ENCODE measurements at places on chromosomes 11 and 22.

DNA sequence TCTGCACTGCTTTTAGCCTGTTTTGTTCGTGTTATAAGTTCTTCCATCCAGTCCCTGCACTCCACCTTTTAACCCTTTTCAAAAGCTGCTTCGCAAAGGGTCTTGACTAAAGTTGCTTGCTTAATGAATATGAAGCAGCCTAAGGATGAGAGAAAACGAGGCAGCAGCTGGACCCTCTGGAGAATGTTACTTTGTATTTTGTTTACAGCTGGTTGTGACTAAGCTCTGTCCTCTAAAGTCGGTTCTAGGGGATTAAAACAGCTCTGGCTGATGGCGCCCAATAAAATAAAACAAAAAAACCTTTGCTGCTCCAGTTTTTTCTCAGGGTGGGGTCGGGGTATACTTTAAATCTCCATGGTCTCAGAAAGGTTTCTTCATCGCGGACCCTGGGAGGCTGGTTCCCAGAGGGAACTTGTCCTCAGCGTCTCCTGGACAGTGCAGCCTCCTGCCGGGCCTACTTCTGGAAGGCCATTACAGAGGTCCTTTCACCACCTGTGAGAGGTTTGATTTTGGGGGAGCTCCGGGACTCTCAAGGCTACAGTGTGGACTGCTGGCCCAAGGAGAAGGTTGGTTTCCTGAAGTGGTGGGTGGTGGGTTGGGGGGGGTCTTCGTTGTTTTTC lies 836 bp upstream of the RBM4 start:
- no peak for ATAC-seq

- ATAC-seq: no peak
Observed at GRCh38 chr11:108788565-108789199, 123.8 kb downstream of the DDX10 start.

GRCh38 chr11:26332572-26332915 lies 614 bp downstream of the ANO3 start:
- no peak for ATAC-seq

- ATAC-seq: no peak
Observed at GRCh38 chr11:37929100-37929653, 1331.1 kb upstream of the RAG2 start.

- ATAC-seq: no peak
Observed at GRCh38 chr11:94638902-94639373, 71.8 kb downstream of the PIWIL4 start.

DNA sequence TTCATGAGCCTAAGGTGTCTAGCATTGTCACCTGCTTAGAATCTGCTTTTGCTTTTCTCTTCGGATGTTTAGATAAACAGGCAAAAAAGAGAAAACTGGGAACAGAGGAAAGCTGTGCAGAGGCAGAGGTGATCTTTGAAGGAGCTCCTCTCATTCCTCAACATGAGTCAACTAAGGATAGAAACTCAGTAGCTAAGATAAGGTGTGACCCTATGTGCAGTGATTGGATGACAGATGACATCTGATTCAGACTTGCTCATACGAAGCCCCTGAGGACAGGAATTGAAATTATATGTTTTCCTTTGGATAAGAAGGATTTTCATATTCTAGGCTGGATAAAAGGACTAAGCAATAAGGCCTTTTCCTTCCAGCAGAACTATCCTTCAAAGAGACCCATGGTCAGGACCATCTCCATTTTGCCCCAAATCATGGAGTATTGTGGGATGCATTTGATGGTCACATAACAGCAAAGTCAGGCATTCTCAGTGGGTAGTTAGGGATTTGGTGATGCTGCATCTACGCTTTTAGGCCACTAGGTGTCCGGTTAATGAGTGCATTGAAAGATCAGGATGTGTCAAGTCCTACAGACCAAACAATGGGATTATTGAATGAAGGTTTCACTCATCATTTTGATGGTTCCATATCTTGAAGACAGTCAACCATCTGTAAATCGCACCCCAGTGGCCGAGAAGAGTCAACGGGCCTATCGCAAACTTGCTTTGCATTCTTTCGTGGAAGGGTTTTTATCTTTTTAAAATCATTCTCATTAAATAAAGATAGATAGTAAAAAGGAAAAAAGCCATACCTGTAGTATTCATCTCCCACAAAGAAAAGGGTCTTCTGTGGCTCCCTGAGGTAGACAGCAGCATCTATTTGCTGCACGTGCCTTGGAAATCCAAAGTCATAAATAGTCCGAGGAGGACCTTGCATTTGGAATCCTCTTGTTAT lies 32.2 kb downstream of the MMP20 start:
- no peak for ATAC-seq

GRCh38 chr11:104891135-104891534 lies 7.1 kb downstream of the CASP12 start:
- ATAC-seq: no peak

- no peak for ATAC-seq
Observed at GRCh38 chr11:121503051-121503450, 50.3 kb upstream of the SORL1-AS1 start.

GRCh38 chr22:48485149-48486133 lies 1342.2 kb downstream of the BRD1 start:
- no peak for ATAC-seq

GRCh38 chr11:96925862-96926261 lies 536.0 kb downstream of the JRKL start:
- ATAC-seq: no peak

- no peak for ATAC-seq
Observed at GRCh38 chr11:72135891-72136683, 562 bp downstream of the FOLR3 start.

DNA sequence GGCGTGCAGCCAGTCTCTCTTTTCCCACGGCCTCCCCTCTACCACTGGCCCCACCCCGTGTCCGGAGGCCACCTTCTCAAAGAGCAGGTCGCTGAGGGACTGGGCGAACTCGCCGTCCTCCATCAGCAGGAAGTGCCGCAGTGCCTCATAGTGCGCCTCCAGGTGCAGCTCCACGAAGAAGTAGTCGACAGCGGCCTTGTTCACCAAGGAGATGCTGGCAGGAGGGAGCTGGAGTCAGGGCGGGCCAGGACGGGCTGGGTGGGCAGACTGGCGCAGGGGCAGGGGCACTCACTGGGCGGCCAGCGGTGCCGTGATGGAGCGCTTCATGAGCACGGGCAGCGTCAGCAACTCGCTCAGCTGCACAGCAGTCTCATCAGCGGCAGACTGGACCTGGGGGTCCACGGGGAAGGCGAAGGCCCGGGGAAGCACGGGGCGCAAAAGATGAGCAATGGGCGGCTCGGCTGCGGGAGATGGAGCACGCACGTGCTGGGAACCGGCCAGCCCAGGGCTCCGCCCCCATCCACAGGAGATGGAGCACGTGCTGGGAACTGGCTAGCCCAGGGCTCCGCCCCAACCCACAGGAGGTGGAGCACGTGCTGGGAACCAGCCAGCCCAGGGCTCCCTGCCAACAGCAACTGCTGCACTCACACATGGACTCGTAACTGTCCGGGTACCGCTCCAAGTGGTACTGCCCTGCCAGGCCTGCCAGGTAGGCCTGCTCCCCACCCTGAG lies 18.4 kb downstream of the SELENOO start:
- ATAC-seq: no peak

- ATAC-seq: no peak
Observed at GRCh38 chr22:47295226-47295901, 532.9 kb downstream of the TBC1D22A start.

DNA sequence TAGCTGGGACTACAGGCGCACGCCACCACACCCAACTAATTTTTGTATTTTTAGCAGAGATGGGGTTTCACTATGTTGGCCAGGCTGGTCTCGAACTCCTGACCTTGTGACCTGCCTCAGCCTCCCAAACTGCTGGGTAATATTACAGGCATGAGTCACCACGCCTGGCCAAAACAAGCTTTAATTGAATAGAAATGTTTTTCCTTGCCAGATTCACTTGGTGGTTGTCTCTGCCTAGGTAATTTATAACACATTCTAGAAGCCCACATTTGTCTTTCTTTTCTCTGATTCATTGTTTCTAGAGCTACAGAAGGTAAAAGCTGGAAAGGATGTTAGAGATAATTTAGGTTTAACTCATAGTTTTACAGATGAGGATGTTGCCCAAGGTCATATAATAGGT lies 41.3 kb downstream of the CECR2 start:
- no peak for ATAC-seq

GRCh38 chr11:130790689-130791088 lies 125.6 kb downstream of the SNX19 start:
- no peak for ATAC-seq

DNA sequence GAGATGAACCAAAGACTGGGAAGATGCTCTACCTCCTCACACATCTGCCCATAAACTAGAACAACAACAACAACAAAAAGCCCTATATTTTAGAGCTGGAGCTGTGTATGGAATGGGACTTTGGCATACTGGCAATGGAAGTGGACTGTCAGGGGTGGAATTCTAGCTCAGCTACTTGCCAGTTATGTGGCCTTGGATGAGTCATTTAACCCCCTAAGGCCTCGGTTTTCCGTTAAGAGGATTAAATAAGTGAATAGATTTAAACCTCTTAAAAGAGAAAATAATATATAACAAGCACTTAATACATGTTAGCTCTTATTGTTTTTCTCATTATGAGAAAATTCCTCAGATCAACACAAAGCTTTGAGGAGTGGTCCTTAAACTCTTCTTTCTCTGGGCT lies 195.0 kb downstream of the KIF18A start:
- ATAC-seq: no peak

DNA sequence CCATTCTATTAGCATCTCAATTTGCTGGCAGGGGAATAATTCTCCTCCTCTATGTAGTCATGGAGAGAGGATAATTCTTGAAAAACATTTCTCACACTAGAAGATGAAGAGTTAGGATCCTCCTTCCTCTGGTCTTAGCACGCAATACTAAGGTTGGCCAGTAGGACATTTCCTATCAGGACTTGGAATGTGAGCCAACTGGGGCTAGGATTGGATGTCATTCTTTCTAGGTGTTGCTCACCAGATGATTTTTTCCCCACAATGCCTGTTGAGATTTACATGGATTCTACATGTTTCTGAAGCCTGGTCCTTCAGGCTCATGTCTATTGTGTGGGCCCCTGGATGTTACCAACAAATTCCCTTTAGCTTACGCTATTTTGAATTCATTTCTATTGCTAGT lies 28.0 kb downstream of the SLN start:
- ATAC-seq: no peak

GRCh38 chr11:340539-341512 lies 20.2 kb upstream of the IFITM3 start:
- no peak for ATAC-seq

DNA sequence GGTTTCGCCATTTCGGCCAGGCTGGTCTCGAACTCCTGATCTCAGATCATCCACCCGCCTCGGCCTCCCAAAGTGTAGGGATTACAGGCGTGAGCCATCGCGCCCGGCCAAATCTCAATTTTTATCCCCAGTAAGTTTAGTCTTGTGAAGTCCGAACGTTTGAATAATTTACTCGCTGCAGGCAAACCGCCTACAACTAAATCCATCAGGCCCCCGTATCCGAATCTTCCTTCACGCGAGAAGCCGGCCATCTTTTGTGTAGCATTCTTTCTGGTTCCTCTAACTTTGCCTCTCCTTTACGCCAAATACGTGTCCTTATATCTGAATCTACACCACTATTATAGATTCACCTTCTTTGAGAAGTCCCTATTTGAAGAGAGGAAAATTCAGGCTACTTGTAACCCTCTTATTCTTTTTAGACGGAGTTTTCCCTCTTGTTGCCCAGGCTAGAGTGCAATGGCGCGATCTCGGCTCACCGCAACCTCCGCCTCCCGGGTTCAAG lies 581 bp upstream of the EIF3L start:
- ATAC-seq: no peak

DNA sequence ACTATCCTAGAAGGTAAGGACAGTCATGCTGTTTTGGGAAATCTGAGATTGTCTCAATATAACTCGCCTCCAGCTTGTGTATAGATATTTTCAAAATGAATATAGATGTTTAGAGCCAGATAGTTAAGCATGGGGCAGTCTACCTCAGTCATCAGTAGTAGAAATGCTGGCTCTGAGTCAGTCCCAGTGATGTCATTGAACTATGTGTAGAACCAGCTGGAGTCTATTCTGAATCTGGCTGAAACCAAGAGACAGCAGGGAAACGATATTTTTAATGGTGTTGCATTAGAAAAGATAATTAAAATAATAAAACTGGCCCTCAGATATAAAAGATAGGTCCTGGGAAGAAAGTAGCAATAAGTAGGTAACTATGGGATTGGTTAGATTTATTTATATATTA lies 25.9 kb downstream of the PIWIL4 start:
- ATAC-seq: no peak

GRCh38 chr11:27188696-27189095 lies 148.1 kb downstream of the BBOX1 start:
- no peak for ATAC-seq

DNA sequence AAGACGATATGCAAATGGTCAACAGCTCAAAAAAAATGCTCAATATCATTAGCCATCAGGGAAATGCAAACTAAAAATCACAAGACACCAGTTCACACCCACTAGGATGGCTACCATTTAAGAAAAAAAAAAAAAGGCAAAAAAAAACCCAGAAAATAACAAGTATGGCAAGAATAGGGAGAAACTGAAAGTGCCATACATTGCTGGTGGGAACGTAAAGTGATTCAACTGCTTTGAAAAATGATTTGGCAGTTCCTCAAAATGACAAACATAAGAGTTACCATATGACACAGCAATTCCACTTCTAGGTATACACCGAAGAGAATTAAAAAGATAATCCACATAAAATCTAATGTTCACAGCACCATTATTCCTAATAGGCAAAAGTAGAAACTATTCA lies 47.5 kb downstream of the PICALM start:
- peak; percentile 72 for ATAC-seq

GRCh38 chr11:2169005-2169378 lies 2.6 kb downstream of the TH start:
- ATAC-seq: no peak

DNA sequence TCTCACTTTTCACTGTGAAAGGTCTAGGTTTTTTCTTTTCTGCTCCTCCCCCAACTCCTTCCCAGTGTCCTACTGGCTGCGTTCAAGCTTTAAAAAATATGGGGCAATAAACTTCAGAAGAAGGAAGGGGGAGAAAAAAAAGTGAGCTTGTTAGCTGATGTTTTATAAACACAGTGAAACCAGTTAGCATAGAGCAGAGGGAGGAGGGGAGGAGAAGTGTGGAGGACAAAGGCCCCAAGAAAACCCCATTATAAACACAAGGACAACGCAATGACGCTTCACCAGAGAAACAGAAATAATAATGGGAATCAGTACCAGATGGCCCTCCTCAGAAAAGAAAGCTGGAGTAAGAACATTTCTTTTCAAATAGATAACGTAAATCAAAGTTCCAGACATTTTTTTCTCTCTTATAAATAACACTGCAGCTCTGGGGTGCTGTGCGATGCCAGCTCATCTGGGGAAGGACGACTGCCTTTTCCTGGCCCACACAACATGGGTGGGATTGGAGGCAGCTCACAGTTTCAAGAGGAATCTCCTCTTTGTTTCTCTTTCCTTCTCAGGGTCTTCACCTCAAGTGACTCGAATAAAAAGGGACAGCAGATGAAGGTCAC lies 235.4 kb upstream of the NARS2 start:
- ATAC-seq: no peak

- no peak for ATAC-seq
Observed at GRCh38 chr22:45268167-45268957, 16.4 kb upstream of the UPK3A start.

- ATAC-seq: no peak
Observed at GRCh38 chr11:120792306-120792705, 231.6 kb upstream of the TBCEL start.
